ENCODE measurements at places on chromosomes 5 and 9.

GRCh38 chr9:114925039-114925438 is 5.4 kb downstream of the TNFSF8 start:
- no peak for DNase-seq

DNA sequence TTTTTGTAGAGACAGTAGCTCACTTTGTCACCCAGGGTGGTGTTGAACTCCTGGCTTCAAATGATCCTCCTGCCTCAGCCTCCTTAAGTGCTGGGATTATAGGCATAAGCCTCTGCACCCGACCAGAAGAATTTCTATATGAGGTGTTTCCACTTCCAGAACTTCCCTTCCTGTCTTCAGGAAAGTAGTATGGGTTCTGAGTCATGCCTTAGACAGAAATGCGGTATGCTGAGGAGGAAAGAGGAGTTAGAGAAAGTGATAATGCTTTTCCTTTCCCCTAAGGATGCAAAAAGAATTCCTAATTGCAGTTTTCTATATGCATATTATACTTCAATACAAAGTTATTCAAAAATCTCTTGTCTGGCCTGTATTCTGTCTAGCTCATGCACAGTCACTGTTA is 16.4 kb upstream of the ADAMTSL1 start:
- no peak for DNase-seq

- no peak for DNase-seq
These were observed 89.4 kb downstream of the OTULIN start for GRCh38 chr5:14753947-14754346.

DNA sequence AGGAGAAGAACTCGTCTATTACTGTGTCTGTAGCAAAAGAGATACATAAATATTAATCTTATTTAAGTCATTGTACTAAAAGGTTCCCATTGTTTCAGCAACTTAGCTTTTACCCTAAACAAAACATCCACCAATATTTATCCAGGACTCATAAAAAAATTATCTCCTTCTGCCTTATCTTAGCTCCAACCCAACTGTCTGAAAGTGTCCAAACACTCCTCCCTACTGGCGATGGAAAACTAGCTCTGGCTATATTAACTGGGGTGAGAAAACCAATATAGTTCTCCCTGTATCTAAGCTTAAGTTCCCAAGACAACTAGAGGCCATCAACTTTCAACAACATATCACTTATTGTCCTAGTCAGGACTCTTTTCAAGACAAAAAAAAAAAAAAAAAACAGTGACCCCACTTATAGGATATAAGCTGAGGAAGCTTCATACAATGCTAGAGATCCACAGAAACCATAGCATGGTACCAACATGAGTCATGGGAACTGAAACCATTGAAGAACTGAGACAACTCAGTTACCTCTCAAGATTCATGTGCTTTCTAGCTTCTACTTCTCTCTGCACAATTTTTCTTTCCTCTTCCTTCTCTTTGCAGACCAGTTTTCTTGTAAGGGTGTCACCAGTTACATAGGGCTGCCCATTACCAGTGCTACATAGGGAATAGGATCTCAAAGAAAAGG is 150.7 kb upstream of the RASA1 start:
- no peak for DNase-seq

GRCh38 chr5:83097689-83098231 is 20.4 kb downstream of the XRCC4 start:
- DNase-seq = no peak

- no peak for DNase-seq
These were observed 167.5 kb downstream of the SYK start for GRCh38 chr9:90969021-90969675.

DNA sequence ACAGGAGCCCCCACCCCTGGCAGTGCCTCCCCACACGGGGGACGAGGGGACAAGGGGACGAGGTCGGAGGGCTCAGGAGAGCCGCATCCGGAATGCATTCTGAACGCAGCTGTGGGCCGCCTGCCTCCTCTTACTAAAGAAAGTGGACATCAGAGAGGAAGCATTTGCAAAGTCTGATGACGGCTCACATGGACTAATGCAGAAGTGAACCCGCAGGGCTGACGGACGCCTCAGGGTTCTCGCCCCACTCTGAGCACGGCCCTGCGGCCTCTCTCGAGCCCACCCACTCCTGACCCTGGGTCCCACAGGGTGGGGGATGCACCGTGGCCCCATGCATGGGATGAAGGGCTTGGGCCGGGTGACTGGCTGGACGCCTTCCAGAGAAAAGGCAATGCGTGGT is 5.9 kb downstream of the LPCAT1 start:
- no peak for DNase-seq

DNA sequence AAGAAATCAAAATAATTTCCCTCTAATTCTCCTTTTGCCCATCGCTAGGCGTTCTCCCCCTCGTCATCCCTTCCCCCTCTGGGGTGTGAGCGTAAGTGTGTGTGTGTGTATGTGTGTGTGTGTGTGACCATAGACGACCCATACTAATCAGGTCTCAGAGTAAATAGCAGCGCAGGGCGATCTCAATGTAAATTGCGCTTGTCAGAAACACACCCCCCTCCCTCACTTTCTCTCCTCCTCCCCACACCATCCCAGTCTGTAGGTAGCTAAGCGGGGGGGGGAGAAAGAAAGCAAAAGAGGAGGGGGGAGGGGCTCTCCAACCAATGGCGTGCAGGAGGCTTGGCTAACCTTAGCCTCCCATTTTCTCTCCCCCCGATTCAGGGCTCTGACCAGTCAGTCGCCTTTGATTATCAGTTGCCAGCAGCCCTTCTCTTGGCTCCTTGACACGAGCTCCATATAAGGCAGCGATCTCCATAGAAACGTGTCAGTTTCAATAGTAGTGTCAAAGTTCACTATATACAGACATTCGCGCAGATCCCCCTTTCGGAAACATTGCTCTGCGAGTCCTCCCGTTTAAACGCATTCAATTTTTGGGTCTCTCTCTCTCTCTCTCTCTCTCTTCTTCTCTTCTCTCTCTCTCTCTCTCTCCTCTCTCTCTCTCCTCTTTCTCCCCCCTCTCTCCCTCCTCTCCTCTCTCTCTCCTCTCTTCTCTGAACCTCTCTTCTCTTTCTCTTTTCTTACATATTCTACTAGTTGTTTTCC is at the start of gene NR2F1:
NR2F1 (plus strand) TSS at position 546 of the 762 bp plus-strand sequence. CDS start 1,802 bp downstream, outside the sequence.
- DNase-seq = no peak

DNA sequence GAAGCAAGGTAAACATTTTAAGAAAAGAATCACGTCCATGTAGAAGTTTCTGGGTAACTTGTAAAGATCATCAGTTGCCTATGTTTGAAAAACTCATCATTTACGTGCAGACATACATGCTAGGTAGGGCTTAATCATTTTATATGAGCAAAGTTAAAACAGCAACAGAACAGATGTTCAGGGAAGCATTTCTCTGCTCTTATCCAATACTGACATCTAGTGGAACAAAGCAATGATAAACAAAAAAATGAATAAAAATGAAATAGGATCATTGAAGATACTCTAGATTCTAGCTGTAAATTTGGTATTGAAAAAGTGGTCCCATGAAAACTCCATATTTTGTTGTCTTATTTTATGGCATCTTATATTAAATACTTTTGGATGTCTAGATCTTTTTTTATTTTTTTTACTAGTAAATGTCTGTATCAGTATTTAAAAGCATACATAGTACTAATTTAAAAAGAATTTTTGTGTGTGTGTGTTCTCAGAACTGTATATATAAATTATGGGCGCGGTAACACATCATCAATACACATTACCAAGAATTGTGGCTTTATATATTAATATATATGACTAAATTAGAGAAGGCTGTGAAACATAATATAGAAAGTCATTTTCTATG is 1050.2 kb downstream of the CDH12 start:
- no peak for DNase-seq

GRCh38 chr5:115096034-115096769 is 73.5 kb downstream of the TRIM36 start:
- DNase-seq = no peak

DNA sequence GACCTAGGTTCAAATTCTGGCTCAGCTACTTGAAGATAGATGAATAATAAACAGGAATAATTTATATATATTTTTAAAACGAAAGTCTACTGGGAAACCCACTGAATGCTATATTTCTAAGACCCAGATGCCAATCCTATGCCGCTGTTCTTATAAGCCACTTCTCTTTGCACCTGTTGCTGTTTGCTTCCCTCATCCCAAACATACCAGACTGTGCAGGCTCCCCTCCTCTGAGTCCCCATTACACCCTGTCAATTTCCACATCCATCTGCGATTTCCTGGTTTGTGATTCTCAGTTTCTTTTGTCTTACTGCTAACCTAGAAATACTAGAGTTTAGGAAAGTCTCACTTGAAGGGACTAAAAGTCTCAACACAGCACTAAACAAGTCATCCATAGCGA is 92.8 kb upstream of the CAST start:
- DNase-seq = no peak

GRCh38 chr9:68728731-68729130 is 23.7 kb downstream of the PIP5K1B start:
- no peak for DNase-seq

- DNase-seq = no peak
These were observed 1.8 kb downstream of the HSPB3 start for GRCh38 chr5:54457094-54457862.

- no peak for DNase-seq
These were observed 4.1 kb downstream of the GRPEL2 start for GRCh38 chr5:149349382-149349781.

GRCh38 chr9:131636593-131636992 is 91.3 kb downstream of the PRRT1B start:
- no peak for DNase-seq

DNA sequence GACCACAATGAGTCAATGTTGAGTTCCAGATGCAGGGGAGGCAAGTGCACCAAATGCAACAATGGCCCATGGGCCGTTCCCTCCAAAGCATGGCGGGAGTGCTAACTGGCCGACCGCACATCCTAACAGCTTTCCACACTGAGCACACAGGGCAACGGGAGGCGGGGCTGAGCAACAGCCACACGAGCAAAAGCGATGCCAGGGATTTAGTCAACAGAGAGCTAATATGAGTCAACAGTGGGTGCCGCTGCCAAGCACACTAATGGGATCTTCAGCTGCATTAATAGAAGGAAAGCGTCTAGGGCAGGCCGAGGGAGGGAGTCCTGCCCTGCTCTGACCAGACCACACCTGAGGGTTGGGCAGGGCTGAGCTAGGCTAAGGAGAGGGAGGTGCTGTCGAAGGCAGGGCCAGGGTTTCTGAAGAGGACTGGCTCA is 4.6 kb downstream of the EPB41L4B start:
- no peak for DNase-seq

GRCh38 chr5:2695200-2695891 is 56.1 kb downstream of the IRX2 start:
- DNase-seq = no peak

DNA sequence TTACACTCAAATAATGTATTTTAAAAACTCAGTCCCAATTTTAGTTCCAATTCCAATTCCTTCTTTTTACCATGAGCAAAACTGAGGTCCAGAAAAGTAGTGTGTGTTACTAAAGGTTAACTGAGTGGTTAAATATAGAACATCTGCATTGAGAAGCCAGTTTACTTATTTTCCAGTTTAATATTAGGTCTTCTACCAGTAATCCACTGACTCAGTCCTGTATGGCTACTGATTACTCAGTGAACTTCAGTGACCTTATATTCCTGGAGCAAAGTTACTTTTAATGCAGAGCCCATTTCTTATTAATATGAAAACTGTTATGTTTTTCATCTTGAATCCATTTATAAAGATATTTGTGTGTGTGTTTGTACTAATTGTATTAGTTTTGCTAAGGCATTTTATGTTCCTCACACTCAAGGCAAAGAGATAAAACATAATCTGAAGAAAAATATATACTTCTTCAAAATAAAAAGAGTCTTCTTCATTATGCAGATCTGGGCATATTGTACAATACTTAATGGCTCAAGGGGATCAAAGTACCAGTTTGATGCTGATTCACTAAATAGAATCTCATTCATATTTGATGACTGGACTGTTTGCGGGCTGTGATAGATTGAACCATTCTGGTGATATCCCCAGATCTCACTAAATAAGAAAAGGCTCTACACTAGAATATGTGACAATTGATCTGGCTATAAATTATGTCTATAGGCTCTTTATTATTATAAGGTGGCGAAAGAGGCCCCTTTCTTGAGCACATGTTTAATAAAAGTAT is 60.8 kb downstream of the DMXL1 start:
- DNase-seq = no peak

- DNase-seq = no peak
These were observed 5.3 kb downstream of the ABO start for GRCh38 chr9:133269537-133270362.

- no peak for DNase-seq
These were observed 11.1 kb downstream of the PDLIM7 start for GRCh38 chr5:177486256-177486655.

DNA sequence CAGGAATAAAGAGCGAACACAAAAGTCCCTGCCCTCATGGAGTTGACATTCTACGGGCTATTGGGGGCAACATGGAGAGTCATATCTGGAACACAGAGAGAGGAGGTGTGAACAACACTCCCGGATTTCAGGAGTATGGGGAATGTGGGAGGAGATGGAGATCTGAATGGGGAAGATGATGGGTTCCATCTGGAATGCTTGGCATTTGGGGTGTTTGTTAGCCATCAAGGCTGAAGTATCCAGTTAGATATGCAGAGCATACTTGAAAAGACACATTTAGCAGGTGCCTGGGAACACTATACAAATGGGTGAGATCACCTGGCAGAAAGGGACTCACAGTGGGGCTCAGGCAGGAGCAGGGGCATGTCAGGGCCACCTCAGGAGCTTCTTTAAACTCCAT is 61.1 kb downstream of the EGFLAM start:
- no peak for DNase-seq

GRCh38 chr5:176897263-176897662 is 1.9 kb downstream of the HK3 start:
- no peak for DNase-seq

GRCh38 chr5:93721511-93721910 is 19.9 kb downstream of the POU5F2 start:
- no peak for DNase-seq

- no peak for DNase-seq
These were observed 83.1 kb downstream of the HINT1 start for GRCh38 chr5:131081913-131082488.

DNA sequence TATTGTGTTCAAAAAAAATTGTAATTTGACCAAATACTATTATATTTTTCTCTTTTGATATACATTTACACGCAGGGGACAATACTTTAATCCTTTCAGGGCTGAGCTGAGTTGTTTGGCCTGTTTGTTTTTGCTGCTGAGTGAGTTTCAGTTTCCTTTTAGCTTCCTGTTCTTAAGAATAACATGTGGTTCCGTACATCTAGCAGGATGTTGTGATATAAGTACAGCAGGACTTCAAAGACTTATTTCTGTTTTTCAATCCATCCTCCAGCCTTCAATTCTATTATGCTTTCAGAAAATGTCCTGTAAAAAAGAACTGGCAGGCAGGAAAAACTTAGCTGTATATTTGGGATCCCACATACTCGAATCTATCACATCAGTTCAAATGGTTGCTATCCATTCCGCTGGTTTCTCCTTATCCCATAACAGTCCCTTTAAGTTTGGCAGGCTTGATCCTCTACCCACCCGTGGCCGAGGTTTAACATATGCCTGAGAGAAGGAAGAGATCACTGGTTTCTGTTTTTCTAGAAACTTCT is 1037.3 kb upstream of the ACO1 start:
- no peak for DNase-seq

GRCh38 chr9:93278144-93278543 is 94.2 kb downstream of the WNK2 start:
- DNase-seq = no peak

- DNase-seq = no peak
These were observed 206.4 kb downstream of the PDZD2 start for GRCh38 chr5:31845361-31845760.

GRCh38 chr5:100771181-100771580 is 131.9 kb downstream of the ST8SIA4 start:
- no peak for DNase-seq

GRCh38 chr5:139138109-139138508 is 60.1 kb downstream of the SIL1 start:
- no peak for DNase-seq

All from T-helper 1 cell (primary cell).